Endothelial cell (in vitro differentiated cells): ENCODE measurements at places on chromosomes 5 and 9.

- no peak for DNase-seq
- no peaks in the 10 kb centered on the region for H3K36me3 ChIP-seq
- no peaks in the 10 kb centered on the region for H3K4me1 ChIP-seq
- H3K4me3 ChIP-seq = no peak overlapping the region
Measured at GRCh38 chr5:82285206-82285605, 7.1 kb upstream of the RPS23 start.

- peaks cover 8% of the 10 kb centered on the region for H3K36me3 ChIP-seq
- H3K4me1 ChIP-seq = peaks cover 4% of the 10 kb centered on the region
- H3K27me3 ChIP-seq = peaks cover 6% of the 10 kb centered on the region
- no peak overlapping the region for H3K4me3 ChIP-seq
- DNase-seq = no peak
- H3K27ac ChIP-seq = no peak overlapping the region
Measured at GRCh38 chr5:82584631-82585030, 306.5 kb upstream of the RPS23 start.

- no peak overlapping the region for H3K27ac ChIP-seq
- DNase-seq = no peak
- H3K4me1 ChIP-seq = peaks cover 9% of the 10 kb centered on the region
- H3K4me3 ChIP-seq = no peak overlapping the region
- H3K36me3 ChIP-seq = peaks cover 5% of the 10 kb centered on the region
Measured at GRCh38 chr5:79692596-79692995, 3.0 kb downstream of the CMYA5 start.

GRCh38 chr5:76626738-76627137 lies 3.5 kb upstream of the F2RL2 start:
- H3K4me1 ChIP-seq = peaks cover 39% of the 10 kb centered on the region
- peaks cover 1% of the 10 kb centered on the region for H3K27me3 ChIP-seq
- peaks cover 15% of the 10 kb centered on the region for H3K36me3 ChIP-seq
- H3K4me3 ChIP-seq = no peak overlapping the region

GRCh38 chr5:181221792-181222629 lies 1.1 kb upstream of the TRIM41 start:
- peaks cover 37% of the 10 kb centered on the region for H3K27me3 ChIP-seq
- peak; percentile 98 for DNase-seq
- peak overlapping the region; percentile 99 for H3K27ac ChIP-seq
- peak overlapping the region; percentile 98 for H3K4me3 ChIP-seq
- H3K36me3 ChIP-seq = peaks cover 12% of the 10 kb centered on the region
- peaks cover 28% of the 10 kb centered on the region for H3K4me1 ChIP-seq

DNA sequence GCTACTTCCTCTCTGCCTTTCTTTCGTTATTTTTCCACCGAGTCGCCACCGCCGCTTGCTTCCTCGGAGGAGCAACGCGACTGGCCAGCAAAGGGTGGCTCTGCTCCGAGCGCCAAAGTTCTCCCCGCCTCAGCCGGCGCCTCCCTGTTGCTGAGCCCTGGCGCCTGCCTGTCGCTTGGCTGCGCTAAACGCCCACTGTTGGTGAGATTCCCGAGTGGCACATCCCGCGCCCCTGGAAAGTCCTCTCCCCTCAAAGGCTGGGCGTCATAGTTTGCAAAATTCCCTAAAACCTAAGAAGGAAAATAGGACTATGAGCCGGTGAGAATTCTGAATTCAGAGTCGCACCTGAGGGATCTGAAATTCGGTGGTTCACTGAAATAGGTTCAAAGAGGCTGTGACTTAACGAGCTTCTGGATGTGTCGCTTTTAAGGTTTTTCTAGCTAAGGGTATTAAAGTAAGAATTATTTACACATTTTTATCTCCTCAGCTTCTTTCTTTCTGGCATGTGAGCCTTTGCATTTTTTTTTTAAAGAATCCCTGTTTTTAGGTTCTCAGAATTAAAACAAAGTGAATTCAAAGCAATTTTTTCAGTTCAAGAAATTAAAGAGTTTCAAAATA lies at the start of gene GRIN3A:
GRIN3A (minus strand) TSS at position 82 of the 618 bp plus-strand sequence. CDS start 668 bp downstream, outside the sequence.
- peak within 1 kb of the TSS; percentile 96 for H3K4me3 ChIP-seq
- peak within 1 kb of the TSS; percentile 44 for H3K27ac ChIP-seq
- H3K36me3 ChIP-seq = peaks cover 4% of the 10 kb centered on the region
- H3K27me3 ChIP-seq = peaks cover 6% of the 10 kb centered on the region
- peak; percentile 67 for DNase-seq
- H3K4me1 ChIP-seq = peaks cover 63% of the 10 kb centered on the region

DNA sequence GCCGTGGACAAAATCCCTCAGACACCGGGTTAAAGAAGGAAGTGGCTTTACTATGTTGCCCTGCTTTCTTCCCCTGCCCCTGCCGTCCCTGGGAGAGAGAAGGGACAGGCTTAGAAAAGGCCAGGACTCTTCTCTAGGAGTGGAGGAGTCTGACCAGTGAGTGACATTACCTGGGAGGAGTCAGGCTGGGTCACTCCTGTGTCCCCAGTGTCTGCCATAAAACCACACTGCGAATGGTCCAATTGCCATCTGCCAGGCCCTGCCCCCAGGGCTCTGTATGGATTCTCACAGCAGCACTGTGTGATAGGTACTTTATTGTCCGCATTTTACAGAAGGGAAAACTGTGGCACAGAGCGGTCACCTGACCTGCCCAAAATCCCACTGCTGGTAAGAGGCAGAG lies 31.3 kb upstream of the FUBP3 start:
- no peak overlapping the region for H3K27ac ChIP-seq
- peaks cover 2% of the 10 kb centered on the region for H3K36me3 ChIP-seq
- H3K4me1 ChIP-seq = no peaks in the 10 kb centered on the region
- DNase-seq = no peak
- H3K4me3 ChIP-seq = no peak overlapping the region
